ENCODE measurements at places on chromosomes 2 and 18.

DNA sequence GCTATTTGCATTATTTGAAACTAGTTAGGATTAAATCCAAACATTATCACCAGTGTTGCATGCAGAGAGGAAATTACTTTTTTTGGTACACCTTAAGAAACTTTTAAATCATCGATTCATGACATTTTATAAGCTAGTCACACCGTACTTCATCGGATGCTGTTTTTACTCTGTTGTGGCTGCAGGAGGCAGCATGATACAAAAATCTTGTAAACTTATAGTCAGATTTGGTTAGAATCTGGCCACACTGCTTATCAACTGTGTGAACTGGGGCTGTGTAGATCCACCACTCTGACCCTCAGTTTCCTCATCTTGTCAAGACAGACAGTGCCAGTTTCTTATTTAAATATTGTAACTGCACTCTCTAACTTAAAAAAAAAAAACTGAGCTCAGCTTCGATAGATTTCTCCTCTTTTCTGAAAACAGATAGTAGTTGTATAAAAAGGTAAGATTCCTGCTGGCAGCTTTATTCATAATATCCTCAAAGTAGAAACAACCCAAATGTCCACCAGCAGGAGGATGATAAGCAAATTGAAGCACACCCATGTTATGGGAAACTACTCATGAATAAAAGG, 77.8 kb downstream of the RAPGEF4 start:
- DNase-seq, result no peak

- no peak for DNase-seq
Observed at GRCh38 chr18:31860488-31860887, 82.4 kb downstream of the TRAPPC8 start.

DNA sequence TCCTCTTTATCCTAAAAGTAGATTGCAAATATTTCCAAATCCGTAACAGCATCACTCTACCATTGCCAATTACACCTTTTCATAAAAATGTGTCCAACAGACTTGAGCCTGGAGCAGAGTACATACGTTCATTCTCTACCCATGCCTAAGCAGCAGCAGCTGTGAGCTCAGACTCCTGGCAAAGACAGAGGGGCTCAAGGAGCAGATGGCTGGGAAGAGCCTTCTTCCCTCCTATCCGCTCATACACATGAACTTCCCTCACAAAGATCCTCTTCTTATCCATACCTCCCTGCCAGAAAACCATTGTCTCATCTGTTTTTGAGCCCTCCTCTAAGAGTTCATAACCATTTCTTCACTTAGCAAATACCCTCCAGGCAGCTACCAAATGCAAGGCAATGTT, 164.3 kb upstream of the ARL4C start:
- DNase-seq, result no peak

DNA sequence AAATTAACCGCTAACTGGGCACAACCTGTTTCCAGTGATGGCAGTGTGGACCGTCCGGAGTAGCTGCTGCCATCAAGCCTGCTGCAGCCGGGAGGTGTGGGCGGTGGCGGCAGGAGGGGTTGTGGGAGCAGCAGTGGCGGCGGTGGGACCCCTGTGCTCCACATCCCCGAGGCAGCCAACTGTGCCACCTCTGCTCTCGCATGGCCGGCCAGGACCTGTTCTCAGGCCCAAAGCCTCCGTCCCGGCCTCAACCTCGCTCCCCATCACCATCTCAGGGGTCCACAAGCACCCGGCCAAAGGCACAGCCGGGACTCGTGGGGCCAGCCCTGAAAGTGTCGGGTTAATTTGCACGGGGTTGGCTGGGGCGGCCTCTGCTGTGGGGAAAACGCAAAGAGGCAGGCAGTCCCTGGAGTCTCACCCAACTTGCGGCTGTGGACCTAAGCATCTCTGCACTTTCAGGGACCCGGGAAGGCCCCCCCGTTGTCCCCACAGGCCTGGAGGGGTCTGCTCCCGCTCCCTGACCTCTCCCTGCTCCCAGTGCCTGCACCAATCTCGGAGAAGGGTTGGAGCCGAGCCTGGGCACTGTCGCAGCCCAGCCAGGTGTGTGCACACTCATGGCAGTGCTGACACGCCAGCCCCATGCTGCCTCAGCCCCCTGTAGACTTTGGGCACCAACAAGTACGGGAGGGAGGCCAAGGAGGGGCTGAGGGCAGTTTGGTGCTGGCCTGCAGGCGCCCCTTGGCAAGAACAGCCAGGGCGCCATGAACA, 44.4 kb upstream of the PEX13 start:
- DNase-seq, result no peak
